CD4-positive, alpha-beta memory T cell (primary cell): ENCODE measurements at places on chromosomes 5 and 9. TPM values are rescaled to one million over a fixed set of nuclear protein-coding genes. Genes with fewer than 3 reads are reported as not detected.
A peak's percentile ranks its signal among the peaks of the same experiment; 100 is the strongest.

GRCh38 chr9:83219924-83220438 lies 157.0 kb upstream of the RASEF start:
- no peak for DNase-seq

GRCh38 chr5:151627650-151628049 lies 36.5 kb upstream of the FAT2 start:
- DNase-seq, result no peak

DNA sequence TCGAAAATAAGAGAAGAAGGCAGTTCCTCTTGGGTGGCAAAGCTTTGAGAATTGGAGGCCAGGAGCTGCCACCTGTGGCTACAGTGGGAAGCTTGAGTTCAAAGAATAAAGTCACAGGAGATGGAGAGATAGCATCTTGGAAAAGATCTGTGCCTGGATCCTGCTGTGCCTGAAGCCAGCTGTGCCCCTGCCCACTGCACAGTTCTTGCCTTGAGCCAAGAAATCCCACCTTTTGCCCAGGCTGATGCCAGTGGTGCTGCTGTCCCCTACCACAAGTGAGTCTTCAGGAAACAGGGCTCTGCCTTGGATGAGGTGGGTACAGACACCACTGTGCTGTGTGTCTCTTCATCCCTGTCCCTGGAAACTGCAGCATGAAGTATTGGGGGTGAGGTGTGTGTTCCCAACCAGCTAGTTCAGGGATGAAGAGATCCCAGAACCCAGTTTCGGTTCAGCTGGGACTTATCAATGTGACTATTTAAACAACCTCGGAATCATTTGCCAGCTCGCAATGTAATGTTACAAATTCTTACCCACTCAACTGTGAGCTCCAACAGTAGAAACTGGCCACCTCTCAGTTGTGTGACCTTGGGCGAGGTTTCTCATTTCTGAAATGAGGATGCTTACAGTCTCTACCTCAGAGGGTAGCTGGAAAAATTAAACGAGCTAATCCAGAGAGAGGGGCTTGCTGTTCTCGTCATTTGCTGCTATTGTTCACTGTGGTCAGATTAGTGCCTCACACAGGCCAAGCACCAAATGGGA lies 5.9 kb downstream of the IER5L start:
- DNase-seq, result no peak

PJA2 gene
- 90.6 TPM for total RNA-seq

DNA sequence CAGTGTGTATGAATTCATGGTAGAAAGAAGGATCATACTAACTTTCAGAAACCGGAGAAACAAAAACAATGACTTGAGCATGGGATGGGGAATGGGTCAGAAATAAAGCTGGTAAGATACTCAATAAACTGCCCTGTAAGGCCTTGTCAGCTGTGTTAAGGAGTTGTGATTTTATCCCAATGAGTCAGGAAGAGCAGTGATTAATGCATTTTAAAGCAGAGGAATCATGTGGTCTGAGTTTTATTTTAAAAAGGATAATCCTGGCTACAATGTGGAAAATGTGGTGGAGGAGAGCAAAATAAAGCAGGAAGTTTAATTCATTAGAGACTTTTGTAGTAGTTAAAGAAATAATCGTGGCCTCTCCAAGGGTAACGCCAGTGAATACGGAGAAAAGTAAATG lies 28.7 kb downstream of the DHX29 start:
- DNase-seq, result no peak

PCDHGA7 gene
- 0.26 TPM for total RNA-seq

- no peak for DNase-seq
These were observed 116.9 kb downstream of the NPR3 start for GRCh38 chr5:32827981-32828380.

DNA sequence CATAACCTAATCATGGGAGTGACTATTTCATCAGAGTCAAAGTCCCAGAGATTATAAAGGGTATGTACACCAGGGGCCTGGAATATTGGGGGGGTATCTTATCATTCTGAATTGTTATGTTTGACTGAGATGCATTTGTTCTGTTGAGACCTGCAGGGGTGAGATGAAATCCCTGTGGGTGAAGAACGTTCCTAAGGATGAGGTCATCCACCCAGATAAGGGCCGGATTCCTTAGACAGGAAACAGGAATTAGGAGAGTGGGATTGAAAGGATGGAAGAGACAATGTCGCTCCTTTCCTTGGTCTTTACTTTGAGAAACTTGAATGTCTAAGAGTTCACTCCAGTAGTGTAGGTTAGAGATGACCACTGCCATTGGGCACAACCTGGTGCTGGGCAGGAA lies 54.7 kb downstream of the GAS1 start:
- DNase-seq, result no peak

DNA sequence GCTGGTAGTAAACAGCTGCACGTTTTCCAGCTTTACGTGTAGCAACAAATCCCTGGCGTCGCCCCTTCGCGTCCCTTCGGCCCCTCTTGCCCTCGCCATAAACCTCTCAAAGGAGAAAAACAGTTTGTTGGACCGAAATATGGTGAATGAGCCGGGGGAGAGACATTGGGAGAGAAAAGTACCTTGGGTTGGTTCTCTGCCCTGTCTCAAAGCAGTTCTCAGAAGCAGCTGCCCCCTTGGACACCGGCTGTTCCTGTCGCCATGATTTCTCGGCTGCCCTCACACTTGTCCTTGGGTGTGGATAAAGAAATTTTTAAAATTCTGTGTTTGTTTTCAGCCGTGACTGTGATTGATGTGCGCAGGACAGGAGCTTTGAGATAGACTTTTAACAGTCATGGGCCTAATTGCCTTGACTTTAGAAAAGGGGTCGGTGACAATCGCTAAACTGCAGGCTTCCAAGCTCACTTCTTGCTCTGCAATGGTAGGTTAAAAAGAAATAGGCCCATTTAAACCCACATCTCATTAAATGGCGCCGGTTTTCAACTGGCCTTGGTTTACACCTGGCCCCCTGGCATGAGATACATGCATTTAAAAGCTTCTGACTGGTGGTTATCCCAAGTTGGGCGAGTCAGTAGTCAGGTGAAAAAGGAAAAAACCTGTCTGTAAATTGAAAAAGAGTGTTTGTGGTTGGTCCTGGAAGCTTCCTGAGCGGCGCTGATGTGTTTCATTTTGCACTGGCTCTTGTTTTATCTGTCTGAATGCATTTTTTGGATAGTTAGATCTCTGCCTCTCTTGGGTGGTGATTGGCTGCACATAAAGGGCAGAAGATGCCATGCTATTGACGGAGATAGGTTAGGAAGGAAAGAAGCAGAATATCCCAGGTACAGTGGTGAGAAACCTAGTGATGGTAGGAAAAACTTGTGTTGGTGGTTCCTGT lies 983 bp downstream of the RCL1 start:
- peak; percentile 9 for DNase-seq

DNA sequence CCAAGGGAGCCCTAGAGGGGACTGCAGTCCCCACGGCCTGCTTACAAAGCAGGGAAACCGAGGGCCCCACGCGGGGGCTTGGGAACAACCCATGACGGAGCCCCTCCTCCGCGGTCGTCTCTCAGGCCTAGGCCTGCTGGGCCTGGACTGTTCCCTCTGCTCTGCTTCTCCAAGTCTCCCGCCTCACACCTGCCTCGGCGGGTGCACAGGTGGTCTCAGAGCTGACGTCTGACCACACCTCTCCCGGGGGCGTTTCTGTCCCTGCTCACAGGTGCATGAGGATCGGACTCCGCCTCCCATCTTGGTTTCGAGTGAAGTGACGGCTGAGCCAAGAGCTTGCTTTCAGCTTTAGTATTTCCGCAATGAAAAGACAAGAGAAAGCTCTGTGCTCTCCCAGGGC lies 72.1 kb downstream of the MRPL36 start:
- DNase-seq, result no peak

DNA sequence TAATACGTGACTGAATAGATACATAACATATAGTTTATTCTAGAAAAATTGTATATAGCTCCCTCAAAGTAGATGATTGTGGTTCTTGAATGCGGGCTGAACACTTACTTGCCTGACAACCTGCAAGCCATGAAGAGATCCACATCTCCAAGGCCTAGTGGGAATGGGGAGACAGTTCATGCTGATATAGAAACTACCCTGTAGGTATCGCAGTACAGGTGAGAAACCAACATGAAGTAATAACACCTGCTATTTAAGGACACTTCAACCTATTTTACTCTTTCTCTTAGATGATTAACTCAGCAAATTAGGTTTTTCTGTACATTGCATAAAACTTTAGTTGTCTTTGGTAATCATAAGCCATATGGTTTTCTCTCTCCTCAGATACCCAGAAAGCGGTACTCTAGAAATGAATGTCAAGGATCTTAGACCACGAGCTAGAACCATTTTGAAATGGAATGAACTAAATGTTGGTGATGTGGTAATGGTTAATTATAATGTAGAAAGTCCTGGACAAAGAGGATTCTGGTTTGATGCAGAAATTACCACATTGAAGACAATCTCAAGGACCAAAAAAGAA lies 47.3 kb downstream of the UHRF2 start:
- DNase-seq, result no peak

DNA sequence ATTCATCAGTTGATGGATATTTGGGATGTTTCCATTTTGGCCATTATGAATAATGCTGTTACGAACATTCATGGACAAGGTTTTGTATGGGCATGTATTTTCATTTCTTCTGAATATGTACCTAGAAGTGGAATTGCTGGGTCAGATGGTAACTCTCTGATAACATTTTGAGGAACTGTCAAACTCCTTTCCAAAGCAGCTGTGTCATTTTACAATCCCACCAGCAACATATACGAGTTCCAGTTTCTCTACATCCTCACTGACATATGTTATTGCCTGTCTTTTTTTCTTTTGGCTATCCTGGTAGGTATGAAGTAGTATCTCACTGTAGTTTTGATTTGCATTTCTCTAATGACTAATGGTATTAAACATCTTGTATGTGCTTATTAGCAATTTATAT lies 86.7 kb downstream of the PRKACG start:
- DNase-seq, result no peak

BRD9 gene
- total RNA-seq, result 81.5 TPM

GRCh38 chr5:149526845-149527590 lies 24.2 kb downstream of the CSNK1A1 start:
- no peak for DNase-seq

GRCh38 chr9:105219291-105219805 lies 25.1 kb upstream of the SLC44A1 start:
- no peak for DNase-seq

DNA sequence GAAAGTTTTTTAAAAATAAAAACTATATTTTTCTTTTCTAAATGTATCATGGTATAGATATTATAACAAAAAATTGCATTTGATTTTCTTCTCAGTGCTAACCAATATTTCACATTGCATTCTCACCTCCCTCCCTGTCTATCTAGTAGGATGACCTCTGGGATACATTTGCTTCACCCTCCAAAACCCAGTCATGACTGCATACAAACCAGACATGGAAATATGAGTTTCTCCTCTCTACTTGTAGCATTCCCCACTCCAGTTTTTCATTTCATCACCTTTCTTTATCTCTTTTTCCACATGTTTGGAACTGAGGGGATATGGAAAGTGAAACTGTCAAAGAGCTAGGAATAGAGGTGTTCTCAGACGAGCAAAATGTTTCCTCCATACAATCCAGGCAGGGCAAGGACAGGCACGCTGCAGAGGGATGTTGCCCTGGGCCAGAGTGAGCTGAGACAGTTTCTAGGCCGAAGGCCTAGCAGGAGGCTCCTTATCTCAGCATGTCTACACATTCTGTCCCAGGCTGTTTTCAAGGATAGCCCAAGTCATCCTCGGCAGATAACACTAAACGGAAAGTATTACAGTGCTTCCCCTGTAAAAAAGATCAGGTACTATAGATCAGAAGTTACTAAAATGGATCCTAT lies 46.7 kb downstream of the MEF2C start:
- DNase-seq, result no peak

GRCh38 chr5:116905885-116906284 lies 331.3 kb upstream of the SEMA6A start:
- no peak for DNase-seq

DNA sequence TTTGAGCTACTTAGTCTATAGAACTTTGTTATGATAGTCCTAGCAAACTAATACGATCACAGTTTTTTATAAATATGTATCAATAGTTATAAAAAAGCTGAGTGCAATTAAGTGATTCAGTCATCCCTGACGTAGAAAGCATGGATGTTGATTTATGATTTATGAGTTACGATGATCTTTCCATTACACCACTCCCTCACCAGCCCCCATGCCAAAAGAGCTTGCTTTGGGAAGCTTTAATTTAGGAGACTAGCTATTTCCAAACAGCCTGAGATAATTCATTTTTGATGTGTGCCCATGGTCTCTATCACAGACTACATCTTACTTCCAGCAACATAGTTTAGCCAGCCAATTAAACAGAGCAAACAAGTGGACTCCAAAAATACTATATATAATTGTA lies 256.8 kb downstream of the GABRG2 start:
- DNase-seq, result no peak

- no peak for DNase-seq
These were observed 3.3 kb downstream of the FBN2 start for GRCh38 chr5:128534726-128535125.

DNA sequence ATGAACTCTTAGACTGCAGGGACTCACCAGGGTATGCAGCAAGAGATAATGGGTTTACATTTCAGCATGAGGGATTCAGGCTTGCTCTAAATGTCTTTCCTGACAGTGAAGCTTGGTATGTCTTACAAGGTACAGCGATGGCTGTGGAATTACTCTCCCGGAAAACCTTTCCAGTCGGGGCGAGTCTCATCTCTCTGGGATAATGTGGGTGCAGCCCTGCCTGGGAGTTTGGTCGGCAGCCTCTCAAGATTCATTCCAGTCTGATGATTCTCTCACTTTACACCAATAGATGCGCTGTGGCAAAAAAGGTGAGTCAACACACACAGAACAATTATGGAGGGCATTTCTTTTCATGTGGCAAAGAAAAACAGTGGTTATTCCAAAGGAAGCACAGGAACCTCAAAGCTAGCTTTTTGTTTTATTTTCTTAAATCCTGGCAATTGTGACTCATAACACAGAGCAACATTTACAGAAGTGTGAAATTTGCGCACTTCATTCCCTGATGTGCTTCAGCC lies 190.3 kb downstream of the DCP2 start:
- DNase-seq, result no peak

TSLP gene
- total RNA-seq, result not detected

PCDHB14 gene
- total RNA-seq, result 0.15 TPM

DNA sequence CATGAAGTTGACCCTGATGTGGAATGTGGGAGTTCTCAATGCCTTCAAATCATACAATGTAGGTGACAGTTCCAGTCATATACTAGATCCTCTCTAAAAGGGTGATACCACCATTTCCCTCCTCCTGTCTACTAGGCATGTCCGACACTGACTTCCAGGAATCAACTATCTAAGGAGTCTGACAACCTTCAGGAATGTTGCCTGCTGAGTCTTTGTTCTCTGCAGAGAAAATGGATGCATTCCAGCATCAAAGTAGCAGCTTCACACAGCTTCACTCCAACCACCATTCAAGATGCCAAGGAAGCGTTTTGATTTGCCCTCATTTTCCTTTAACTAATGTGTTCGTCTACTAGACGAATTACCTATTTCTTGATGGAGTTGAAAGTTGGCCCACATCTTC lies 530.2 kb downstream of the EBF1 start:
- no peak for DNase-seq
